Stimulated activated CD4-positive, alpha-beta T cell treated with anti-CD3 and anti-CD28 coated beads, Interleukin-1b, Interleukin-23, amount 100 ng/mL, for 1 hour (primary cell): ENCODE measurements at places on chromosomes 3 and 15.

DNA sequence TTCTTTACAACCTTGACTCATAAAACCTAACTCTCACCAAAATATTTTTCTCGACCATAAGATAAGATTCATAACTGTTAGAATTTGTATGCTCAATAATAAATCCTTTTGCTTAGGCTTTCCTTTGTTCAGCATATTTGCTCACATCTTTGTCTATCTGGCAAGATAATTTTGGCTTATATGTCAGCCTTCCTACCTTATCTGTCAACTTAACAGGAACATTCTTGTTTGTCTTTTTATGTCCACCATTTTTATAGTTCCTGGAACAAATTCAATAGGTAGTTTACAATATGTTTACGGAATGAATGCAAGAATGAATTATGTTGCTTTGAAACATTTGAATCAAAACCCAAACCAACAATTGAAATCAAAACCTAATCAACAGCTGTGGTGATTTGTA lies 41.0 kb upstream of the P2RY1 start:
- DNase-seq, result no peak

DNA sequence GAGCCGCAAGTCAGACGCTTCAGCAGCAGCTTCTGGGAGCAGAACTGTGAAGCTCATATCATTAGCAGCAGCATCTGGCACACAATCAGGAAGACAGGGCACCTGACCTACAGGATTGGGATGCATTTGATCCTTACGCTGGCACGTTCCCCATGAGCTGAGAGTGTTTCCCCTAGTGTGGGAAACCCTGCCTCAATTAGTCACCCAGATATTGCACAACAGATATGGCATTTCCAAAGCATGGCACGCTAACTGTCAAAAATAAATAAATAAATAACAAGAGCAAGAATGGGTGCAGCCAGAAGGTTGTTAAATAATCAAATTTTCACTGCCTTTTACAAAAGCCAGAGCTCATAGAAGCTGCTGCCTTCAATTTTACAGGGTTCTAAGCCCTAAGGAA lies 189.6 kb upstream of the THBS1 start:
- no peak for DNase-seq

GRCh38 chr3:129002573-129003569 lies 1.8 kb downstream of the EFCC1 start:
- DNase-seq, result no peak

DNA sequence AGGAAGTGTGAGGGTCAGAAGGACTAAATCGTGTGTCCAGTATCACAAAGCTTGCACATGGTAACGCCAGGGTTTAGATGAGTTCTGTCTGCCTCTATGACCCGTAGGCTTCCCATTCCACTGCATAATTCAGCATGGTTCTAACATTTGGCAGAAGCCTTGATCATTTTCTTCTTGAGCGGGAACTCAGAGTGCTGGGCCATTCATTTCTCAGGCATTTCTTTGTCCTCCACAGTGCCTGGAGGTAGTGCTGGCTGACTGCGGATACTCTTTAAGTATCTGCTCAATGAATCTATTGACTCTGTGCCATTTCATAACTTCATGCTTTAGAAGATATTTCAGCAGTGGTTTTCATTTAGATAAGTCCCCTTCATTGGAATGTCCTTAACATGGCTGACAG lies 370.2 kb downstream of the EPHB1 start:
- DNase-seq, result no peak
